ENCODE measurements at places on chromosomes 16 and 17.

DNA sequence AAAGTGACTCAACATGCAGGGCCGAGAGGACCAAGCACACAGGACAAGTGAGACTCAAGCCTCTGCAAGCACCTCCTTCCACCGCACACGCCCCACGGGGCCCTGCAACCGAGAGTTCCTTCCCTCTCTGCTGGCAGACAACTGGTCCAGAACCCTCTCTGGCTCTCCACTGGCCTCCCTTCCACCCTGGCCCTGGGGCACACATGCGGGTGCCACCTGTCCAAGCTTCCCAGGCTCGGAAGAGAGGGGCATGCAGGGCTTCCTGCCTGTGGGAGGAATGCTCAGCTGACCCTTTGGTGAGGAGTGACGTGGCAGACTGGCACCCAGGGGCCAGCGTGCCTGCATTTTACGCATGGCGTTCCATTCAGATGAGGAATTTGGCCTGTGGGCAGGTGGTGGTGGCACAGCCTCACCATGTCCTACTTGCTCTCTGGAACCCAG is 59.8 kb downstream of the PIPOX start:
- no peak for DNase-seq

DNA sequence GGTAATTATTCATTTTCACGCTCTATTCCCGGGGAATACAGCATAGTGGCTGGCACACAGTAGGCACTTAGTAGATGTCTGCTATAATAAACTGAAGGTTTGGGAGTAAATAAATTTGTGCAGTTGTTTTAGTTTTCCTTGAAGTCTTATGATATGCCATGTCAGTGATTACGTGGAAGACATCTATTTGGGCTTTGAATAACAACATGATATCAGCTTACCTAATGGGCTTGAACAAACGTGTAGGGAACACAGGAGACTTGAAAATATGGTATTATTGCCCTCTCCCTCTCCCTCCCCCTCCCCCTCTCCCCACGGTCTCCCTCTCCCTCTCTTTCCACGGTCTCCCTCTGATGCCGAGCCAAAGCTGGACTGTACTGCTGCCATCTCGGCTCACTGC is 36.3 kb upstream of the NETO2 start:
- DNase-seq: no peak

- DNase-seq: peak; percentile 24
Observed at GRCh38 chr16:68704232-68704867, 32.7 kb upstream of the CDH1 start.

- no peak for DNase-seq
Observed at GRCh38 chr17:39351508-39351907, 49.9 kb downstream of the FBXL20 start.

GRCh38 chr17:14228903-14229302 is 7.8 kb downstream of the CDRT15 start:
- DNase-seq: no peak

DNA sequence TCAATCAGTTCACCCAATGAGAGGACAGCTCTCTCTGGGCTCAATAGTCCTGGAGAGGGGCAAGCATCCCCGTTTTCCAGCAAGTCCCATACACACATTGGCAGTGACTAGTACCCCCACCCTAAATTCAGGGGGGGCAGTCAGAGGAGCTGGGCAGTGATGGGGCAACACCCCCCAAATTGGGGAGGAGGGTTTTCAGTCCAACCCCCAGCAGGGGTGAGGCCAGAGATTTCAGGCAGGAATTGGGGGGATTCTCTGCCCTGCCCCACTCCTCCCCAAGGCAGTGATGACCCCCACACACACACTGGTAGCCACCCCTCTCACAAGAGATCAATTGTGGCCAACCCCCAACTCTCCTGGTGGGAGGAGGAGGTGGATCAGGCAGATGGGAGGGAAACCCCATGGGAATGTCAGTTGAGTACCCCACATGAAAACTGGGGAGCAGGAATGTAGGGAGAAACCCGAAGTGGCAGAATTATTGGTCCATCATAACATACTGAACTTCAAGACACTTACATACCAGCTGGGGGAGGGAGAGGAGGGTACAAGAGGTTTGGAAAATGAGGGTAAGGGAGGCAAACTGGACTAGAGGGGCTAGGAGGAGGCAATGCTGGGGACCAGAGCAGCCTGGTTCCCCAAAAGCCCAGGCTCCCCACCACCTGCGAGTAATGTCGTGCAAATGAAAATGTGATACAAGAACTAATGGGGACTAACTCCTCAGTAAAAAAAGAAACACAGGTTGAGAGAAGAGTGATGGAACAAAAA is 3.1 kb downstream of the VAMP2 start:
- no peak for DNase-seq

DNA sequence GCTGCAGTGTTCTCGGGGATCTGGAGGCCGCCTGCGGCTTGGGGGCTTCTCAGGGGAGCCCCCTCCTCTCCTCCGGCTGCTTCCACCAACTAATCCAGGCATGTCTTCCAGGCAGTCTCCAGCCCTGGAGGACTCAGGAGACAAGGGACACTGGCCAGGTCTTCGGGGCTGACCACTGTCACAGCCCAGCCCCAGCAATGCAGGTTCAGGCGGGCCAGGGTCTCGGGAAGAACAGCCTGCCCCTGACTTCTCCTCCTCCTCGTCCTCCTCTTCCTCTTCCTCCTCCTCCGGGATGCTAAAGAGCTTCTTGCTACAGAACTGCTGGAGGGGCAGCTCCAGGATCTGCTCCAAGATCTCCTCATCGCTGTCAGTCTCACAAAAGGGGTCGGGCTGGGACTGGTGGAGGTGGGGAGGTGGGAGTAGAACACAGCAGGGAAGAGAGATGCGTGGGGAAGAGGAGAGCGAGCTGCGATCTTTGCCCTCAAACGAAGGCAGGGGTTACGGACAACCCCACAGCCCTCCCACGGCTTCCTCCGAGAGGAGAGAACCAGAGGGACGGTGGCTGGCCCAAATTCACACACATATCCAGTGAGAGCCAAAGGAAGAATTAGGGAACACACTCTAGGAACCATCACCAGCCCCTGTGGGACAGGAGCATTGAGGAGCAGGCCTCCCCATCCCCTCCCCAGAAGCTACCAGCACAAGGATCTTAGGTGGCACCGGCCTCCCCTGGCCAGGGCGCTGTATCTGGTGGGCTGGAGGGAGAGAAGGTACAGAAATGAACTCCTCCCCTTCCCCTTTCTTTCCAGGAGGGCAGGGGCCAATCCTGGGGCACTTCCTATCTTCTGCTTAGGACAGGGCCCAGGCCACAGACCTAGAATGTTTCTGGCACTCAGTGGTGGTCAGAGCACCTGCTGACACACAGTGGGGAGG is 19.3 kb downstream of the TSPOAP1 start:
- peak; percentile 10 for DNase-seq

DNA sequence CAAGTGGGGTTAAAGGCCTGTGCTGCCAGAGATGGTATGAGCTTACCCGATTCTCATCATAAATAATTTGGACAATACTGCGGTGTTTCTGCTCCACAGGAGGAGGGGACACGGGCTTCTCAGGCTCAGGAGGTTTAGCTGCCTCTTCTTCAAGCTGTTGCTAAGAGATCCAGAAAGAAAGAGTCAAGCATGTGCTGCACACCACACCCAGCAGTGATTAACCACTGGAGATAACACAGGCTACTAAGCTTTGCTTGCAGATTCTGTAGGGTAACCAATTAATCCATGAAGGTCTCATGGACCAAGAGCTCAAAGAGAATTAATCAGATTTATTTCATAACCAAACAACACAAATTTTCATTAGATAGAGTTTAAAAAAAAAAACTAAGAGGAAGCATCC is 56.6 kb downstream of the NCOR1 start:
- no peak for DNase-seq
